ENCODE measurements at places on chromosomes 7 and 10.

- no peak for DNase-seq
Measured at GRCh38 chr10:131219584-131219886, 92.0 kb downstream of the TCERG1L start.

- no peak for DNase-seq
Measured at GRCh38 chr10:22900841-22901601, 26.8 kb upstream of the ARMC3 start.

- no peak for DNase-seq
Measured at GRCh38 chr10:113007343-113007771, 57.3 kb downstream of the TCF7L2 start.

GRCh38 chr7:601595-602340 is 82.1 kb upstream of the PDGFA start:
- no peak for DNase-seq

DNA sequence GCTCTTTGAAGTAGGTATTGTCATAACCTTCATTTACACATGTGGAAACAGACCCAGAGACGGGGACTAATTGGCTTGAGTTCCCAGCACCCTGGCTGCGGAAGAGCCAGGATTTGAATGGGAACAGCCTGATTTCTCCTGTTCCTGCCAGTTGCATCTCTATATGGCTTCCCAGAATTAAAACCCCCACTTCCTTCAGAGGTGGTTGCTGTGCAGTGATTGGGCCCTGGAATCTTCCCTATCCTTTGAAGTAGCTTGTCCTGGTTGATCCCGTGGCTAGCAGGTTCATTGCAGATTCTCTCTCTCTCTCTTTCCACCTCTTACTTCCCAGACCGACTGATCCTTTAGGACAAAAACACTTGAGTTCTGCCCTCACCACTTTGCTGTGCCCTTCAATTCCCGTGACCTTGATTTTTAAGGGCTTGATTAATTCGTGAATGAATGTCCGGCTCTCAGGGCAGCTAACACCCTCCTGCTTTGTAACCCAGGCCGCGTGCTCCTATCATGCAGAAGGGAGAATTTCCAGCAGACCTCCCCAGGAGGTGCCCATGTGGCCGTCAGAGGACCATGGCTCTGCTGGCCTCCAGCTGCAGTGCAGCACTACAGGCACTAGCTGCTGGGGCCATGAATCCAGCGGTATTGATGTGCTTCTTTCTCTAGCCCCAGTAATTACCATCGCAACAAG is 120.6 kb upstream of the AGK start:
- DNase-seq: no peak

DNA sequence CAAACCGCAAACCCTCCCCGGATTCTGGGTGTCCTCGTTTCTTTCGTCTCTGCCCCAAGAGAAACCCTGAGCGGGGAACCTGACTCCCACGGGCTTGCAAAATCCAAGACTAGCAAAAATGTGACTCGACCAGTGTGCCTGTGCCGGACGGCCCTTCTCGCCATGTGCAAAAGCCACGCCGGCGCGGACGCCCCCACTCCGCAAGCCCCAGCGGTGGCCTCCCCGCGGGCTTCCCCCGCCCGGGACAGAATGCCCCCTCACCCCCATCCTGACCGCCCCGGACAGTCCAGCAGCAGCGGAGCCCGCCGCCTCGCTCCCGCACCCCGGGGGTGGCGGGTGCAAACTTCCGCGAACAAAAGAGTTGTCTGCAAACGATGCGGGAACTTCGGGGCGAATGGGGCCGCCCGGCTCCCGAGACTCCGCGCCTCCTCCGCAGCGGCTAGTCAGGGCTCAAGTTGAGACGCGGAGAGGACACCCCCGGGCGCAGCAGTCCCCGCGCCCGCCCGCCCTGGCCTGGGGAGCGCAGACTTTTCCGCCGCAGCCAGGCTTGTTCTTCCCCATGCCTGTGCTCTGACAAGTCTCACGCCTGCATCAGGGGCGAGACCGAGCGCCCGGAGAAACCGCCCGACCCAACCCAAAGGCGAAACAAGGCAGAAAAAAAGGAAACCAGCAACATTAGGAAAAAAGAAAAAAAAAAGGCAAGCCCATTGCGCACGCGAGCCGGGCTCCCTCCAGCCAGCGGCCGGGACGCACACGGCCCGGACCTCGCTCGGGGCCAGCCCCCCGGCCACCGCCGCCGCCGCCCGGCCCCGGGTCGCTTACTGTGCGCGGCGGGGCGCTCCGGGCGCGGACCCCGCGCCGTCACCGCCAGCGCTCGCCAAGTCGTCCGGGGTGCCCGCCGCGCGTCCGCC is 732 bp downstream of the FAM53B start:
- DNase-seq: peak; percentile 47

GRCh38 chr10:16745061-16745460 is 72.2 kb downstream of the RSU1 start:
- DNase-seq: no peak

GRCh38 chr10:124493214-124493882 is 31.7 kb downstream of the LHPP start:
- DNase-seq: no peak

- DNase-seq: no peak
Measured at GRCh38 chr7:2984091-2984490, 59.6 kb downstream of the CARD11 start.

DNA sequence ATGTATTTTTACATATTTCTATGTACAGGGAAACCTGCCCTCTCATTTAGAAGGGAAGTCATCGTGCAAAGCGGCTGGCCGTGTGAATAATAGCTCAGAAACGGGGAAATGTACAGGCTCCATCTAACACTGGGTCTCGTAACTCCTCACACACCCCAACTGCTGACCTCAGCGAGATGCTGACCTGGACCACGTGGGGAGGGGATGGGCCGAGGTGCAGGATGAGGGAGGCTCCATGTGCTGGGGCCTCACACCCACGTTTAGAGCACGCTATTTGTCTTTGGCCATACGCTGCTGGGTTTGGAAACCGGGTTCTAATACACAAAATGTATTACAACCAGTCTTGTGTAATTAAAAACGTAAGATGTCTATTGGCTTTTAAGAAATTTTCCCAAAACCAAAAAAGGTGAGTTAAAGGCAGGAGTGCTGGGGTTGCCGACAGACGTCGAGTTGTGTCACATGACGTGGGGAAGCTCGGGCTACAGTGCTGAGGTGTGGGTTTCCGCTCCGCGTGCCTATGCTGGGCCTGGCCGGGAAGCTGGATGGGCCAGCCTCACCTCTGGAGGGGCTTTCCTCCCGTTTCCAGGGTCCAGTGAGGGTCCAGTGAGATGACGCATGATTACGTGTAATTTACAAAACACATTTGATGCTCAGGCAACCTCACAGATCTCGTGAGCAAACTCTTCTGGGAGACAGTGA is 215.6 kb downstream of the DNAJB6 start:
- DNase-seq: no peak

- no peak for DNase-seq
Measured at GRCh38 chr10:28294809-28295208, 8.1 kb downstream of the MPP7 start.

DNA sequence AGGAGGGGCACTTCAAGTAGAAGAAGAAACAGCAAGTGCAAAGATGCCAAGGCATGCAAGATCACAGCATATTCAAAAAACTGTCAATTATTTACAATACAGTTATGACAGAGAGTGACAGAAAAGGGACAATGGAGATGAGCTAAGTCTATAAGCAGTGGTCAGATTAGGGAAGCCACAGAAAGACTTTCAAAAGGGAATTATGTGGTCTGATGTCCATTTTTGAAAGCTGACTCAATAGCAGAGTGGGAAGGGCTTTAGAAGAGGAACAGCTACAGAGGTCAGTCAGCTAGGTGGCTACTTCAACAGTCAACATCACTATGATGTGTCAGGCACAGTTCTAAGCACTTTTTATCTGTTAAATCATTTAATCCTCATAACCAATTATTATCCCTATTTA is 45.2 kb upstream of the SPOCK2 start:
- no peak for DNase-seq

GRCh38 chr10:45253183-45253914 is 62.1 kb downstream of the OR13A1 start:
- DNase-seq: no peak

DNA sequence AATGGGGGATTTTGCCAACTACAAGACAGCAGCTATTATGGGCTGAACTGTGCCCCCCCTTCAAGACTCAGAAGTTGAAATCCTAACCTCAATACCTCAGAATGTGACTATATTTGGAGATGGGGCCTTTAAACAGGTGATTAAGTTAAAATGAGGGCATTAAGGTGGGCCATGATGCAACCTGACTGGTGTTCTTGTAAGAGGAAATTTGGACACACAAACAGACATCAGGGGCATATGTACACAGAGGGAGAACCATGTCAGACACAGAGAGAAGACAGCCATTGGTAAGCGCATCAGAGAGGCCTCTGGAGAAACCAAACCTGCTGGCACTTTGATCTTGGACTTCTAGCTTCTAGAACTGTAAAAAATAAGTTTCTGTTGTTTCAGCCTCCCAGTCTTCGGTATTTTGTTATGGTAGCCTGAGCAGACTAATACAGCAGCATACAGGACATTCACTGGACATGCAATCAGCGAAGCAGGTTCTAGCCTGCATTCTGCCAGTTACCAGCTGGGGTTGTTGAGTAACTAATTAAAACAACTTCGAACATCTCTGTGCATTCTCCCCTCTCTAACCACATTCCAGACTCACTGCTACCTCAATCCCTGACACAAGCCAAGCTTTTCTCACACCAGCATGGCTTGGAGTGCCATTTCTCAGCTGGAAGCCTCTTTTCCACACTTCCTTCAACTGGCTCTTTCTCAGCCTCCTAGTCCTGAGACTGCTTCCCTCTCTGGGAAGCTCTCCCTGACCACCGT is 141.4 kb downstream of the DOCK4 start:
- no peak for DNase-seq

DNA sequence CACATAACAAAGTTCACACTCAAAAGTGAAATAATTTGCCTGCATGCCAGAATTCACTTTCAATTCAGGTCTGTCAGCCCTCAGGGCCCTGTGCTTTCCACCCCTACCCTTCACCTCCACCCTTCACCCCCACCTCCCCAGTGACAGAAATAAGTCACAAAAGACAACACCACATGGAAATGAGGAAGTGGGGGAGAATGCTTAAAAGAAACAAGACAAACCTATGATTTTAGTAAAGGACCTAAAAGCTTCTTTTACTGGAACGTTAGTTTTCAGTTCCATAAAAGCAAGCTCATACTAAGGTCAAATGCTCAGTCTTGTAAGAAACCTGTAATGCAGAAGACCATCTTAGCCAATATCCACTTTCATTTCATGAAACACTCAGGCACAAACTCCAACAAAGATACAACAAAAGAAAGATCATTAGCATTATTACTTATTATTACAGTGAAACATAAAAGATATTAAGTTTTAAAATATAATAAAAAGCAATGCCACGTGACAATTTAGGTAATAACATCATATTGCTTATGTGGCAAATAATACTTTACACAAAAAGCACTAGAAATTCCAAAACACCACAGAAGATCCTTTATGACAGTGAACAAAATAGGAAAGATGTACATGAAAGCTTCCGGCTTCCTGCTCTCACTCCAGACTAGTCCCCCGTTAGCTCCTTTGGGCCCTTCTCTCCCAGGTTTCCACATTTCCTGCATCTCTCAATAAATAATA is 112.1 kb downstream of the LMBR1 start:
- DNase-seq: no peak

- DNase-seq: no peak
Measured at GRCh38 chr10:120156614-120157274, 264.2 kb downstream of the SEC23IP start.

GRCh38 chr10:821322-821721 is 110.2 kb downstream of the LARP4B start:
- DNase-seq: no peak

GRCh38 chr7:92798517-92799249 is 37.7 kb downstream of the CDK6 start:
- DNase-seq: no peak

- no peak for DNase-seq
Measured at GRCh38 chr7:139452958-139453672, 30.4 kb downstream of the KLRG2 start.

DNA sequence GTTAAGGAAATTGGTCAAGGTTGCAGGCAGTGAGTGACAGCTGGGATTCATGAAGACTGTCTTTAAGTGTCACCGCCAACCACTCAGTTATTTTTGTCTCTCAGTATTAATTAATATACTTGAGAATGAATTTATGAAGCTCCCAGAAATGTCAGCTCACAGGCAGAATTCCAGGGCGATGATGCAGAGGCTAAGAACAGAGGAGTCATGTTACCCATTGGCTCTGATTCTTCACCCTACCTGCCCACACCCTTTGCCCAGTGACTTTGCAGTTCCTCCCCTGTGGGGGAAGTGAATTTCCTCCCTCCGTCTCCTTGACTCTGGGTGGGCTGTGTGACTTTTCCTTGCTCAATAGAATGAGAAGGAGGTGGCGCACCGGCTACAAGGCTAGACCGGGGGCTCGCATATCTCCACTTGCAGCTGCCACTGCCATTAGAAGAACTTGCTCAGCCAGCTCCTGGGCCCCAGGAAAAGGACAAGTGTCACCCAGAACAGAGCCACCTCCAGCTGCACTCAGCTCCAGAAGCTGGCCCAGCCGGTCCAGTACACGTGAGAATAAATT is 157.1 kb upstream of the PRKCQ start:
- no peak for DNase-seq

DNA sequence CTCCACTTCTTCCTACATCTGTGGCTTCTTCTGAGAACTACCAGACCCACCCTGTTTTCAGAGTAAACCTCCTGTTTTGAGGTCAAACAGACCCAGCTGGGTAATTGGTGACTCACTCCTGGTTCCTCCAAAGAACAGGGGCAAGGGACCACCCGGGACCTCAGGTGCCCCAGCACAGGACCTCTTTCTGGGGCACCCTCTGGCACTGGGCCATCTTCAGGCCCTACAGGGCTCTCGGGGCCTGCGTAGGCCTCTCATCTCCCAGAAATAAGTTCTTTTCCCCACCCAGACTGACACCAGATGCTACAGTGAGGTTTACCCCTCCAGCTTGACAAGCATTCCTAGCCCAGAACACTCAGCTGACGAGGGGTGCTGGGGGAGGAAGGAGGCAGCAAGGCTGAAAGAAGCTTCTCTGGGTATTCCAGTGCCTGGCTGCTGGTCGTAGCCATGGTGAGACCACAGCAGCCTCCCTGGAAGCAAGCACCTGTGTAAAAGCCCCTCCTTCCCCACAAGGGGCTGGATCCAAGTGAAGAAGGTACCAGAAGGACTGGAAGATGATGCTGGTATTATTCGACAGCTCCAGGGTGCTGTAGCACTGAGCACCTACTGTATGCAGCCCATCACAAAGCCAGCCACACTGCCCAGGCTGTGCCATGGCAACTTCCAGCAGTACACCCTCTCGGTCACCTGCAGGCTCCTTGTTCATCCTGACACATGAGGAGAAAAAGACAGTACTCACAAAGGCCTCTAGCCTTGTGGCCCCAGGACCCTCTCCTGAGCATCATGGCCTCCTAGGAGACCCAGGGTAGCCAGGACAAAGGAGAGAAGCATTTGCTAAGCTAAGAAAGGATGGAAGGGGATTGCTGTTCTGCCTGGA is 47.4 kb downstream of the ALOX5 start:
- DNase-seq: no peak

Data from NCI-H526 (cell line).